ENCODE measurements at places on chromosomes 12 and 14.

GRCh38 chr12:106645074-106645421, 62.2 kb downstream of the RFX4 start:
- DNase-seq, result no peak

- no peak for DNase-seq
These were observed 43.1 kb upstream of the GTF2A1 start for GRCh38 chr14:81263777-81264410.

- DNase-seq, result no peak
These were observed 27.5 kb downstream of the SLC25A29 start for GRCh38 chr14:100278702-100279101.

DNA sequence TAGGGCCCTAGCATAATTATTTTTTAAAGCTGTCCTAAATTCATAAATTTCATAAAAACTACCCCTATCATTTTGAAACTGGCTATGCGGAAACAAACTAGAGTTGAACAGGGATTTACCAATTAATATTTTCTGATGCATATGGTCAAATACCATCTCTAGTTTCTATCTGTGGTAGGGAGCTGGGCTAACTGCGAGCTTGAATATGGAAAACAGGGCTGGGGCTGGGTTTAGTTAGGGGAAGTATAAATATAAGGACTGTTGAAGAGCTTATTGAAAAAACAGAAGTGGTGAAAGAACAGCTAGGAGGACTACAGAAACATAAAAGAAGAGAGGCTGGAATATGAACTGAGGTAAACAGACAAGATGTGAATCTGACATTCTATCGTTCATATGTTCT, 91.8 kb downstream of the SLC38A1 start:
- no peak for DNase-seq

- DNase-seq, result no peak
These were observed 111.9 kb downstream of the NTS start for GRCh38 chr12:85985996-85986395.

- DNase-seq, result peak; percentile 96
These were observed 1.6 kb upstream of the DGKA start for GRCh38 chr12:55929306-55929791.

GRCh38 chr12:48022180-48022521, 17.9 kb upstream of the COL2A1 start:
- DNase-seq, result no peak

DNA sequence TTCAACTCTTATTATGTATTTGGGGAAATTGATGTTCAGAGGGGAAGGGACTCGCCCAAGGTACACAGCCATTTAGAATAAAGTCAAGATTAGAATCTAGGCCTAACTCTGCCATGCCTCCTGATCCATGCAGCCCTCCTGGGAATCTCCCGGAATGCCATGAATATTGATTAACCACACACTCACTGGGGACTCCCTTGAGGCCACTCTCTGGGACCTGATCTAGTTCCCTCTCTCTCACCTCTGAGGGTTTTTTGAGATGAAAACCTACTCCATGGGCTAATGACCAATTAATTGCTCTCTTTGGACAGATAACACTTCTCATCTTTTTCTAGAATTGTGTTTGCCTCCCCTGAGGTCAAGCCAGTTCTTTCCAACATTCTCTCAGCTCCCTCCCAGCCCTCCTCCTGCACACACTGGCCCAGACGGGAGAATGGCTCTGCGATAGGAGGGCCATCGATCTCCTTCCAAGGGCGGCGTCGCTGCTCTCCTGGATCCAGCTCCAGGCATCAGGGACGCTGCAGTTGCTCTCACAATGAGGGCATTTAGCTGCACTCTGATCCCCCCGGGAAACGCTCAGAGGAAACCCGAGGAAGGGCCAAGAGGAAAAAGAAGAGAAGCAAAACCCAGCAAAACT, 22.6 kb downstream of the WSCD2 start:
- DNase-seq, result no peak

GRCh38 chr12:114166362-114166761, 200.2 kb upstream of the RBM19 start:
- DNase-seq, result no peak

DNA sequence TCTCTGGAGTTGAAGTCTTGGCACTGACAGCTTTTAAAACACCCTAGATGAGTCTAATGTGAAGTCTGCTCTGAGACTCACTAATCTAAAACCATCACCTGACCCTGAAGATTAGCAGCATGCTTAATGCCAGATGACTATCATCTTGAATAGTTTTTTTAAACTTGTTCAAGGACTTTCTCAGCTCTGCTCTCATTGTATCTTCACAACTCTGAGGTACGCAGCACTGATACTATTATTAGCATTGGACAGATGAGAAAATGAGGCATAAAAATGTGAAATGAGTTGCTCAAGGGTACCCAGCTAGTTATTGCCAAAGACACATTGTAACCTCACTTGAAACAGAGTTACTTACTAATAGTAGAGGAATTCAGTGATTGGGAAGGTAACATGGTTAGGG, 4.8 kb downstream of the SLC38A1 start:
- no peak for DNase-seq

DNA sequence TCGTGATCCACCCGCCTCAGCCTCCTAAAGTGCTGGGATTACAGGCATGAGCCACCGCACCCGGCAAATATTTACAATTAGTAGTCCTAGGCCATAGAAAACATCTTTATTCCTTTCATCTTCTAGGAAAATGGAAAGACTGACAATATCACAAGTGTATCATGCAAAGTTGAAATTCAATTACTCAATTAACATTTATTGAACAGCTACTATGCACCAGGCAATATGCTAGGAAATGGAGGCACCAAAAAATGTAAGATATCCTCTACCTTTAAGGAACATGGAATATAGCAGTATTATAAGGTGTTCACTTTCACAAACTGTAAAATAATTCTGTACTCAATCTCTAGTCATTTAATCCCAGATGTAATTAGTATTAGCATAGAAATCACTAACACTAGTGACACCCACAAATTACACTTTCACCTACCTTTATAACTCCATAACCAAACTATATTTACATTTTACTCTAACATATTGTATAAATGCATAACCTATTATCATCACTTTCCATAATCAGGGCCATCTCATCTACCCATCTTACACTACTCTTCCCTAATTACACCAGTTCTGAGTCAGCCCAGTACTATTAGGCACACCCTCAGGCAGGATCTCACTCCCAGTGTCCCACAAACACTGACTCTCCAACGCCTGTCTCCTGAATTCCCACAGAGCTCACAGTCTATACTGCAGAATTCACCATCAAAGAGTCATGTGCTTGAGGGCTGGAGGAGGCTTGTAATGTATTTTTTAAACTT, 10.4 kb downstream of the CORO1C start:
- DNase-seq, result no peak

DNA sequence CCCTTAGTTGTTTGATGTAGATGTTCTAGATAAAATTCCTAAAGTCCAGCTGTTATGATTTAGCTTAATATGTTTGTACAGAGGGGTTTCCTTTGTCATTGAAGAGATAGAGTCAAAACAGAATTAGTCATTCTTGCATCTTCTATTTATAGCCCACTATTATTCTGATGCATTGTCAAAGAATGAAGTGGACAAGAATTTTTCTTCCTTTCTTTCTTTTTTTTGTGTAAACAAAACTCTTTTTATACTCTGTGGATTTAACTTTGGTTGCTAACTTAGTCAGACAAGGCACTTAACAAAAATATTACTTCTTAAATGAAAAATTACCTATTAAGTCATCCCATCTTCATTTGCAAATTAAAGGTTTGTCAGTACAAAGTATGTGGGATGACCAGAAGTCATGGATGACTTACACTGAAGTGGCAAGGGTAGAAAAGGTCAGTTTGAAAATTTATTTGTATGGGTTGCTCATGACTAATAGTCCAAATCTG, 215.6 kb upstream of the DDHD1 start:
- no peak for DNase-seq

GRCh38 chr12:28993720-28994119, 155.4 kb upstream of the FAR2 start:
- DNase-seq, result no peak

DNA sequence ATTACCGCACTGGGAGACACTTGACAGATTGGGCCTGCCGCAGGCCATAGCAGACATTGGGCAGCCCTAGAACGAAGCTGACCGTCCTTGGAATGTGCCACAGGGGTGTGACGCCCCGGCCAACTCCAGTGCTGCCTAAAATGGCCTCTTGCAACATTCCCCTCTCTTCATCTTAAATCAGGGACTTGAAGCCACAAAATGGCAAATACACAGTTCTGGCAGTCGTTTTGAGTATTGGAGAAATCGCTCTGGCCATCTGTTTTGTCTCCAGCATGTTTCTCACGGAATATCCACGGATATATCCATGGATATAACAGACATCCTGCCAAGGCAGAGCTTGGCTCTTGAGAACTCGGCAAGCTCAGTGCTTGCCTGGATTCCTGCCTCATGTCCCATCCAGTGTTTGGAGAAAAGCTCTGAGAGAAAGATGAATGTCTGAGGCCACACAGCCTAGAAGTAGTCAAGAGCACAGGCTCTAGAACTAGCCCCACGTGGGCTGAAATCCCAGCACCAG, 158.4 kb downstream of the CHST11 start:
- DNase-seq, result no peak

- DNase-seq, result no peak
These were observed 164.6 kb upstream of the PARP11 start for GRCh38 chr12:4037747-4038312.

GRCh38 chr12:122976648-122976975, 1.6 kb downstream of the OGFOD2 start:
- no peak for DNase-seq

DNA sequence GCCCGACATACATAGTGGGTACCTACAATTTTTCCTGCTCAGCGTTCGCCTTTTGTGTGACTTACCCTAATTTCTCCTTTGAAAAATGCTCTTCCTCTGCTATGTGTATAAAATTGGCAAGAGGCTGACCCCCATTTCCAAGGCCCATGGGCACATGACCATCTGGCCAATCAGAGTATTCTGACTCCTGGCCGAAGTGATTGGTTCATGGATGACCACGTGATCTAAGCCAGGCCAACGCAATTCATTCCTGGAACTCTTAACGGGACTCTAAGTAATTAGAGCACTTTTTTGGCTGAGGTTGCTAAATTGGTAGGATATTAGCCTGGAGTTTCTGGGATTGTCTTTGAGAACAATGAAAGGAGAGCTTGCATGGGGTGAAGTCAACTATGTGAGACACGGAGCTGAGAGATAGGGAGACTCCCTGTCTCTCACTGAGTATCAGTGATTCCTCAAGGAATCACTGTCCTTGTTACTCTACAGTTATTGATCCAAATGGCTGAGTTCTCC, 110.1 kb upstream of the TBX3 start:
- DNase-seq, result no peak

All from activated CD4-positive, alpha-beta T cell treated with anti-CD3 and anti-CD28 coated beads, Interleukin-2, amount 10 ng/mL, durations not matched to agents 24 days and 14 days (primary cell).